ENCODE measurements at places on chromosomes 13 and 19. TPM values are rescaled to one million over a fixed set of nuclear protein-coding genes. Genes with fewer than 3 reads are reported as not detected.

- no peak for DNase-seq
Observed at GRCh38 chr13:112256716-112257494, 119.2 kb upstream of the SPACA7 start.

- DNase-seq, result no peak
Observed at GRCh38 chr19:2853015-2853606, 11.8 kb downstream of the ZNF555 start.

GRCh38 chr13:30581582-30581981 is 36.1 kb upstream of the USPL1 start:
- no peak for DNase-seq

DNA sequence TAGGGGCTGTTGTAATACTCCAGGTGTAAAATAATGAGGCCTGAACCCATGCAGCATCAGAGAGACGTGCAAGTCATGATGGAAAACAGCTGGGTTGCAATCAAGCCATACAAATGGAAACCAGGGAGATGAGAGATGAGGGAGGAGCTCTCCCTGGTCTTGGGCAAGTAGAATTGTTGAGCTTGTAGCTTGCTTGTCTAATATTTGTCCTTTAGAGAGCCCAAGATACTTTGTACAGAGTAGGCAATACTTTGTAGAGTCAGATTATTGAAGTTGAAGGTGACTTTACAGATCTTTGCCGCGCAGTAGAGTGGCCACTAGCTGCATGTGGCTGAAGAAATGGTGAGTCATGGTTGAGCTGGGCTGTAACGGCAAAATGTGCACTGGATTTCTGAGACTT is 8.3 kb downstream of the ATP8A2 start:
- no peak for DNase-seq

Gene OR10H1
- total RNA-seq, result not detected

Gene ATP1A3
- 2.7 TPM for total RNA-seq

Gene ZNF682
- not detected for total RNA-seq

Gene PODNL1
- total RNA-seq, result not detected

Gene KLK8
- not detected for total RNA-seq

All from G401 (cell line).